ENCODE measurements at places on chromosomes 13 and 19. TPM values are rescaled to one million over a fixed set of nuclear protein-coding genes. Genes with fewer than 3 reads are reported as not detected.

The HRC gene
- 2.5 TPM for total RNA-seq

The ZNF550 gene
- total RNA-seq, result 8.9 TPM

The ZNF154 gene
- 2.3 TPM for total RNA-seq

The DNAAF3 gene
- total RNA-seq, result not detected

The KLF12 gene
- 29.5 TPM for total RNA-seq

The ODAD3 gene
- total RNA-seq, result 0.49 TPM

The FFAR3 gene
- total RNA-seq, result 0.39 TPM

The URAD gene
- not detected for total RNA-seq

The PEAK3 gene
- 0.93 TPM for total RNA-seq

The FCER2 gene
- 0.36 TPM for total RNA-seq

The GIPR gene
- total RNA-seq, result 0.45 TPM

The NCLN gene
- 26.1 TPM for total RNA-seq

The SPTBN4 gene
- 3.6 TPM for total RNA-seq

The MCEMP1 gene
- 0.63 TPM for total RNA-seq

The CD33 gene
- total RNA-seq, result 15.0 TPM

The GAPDHS gene
- not detected for total RNA-seq

The APC2 gene
- total RNA-seq, result 0.42 TPM

The KASH5 gene
- not detected for total RNA-seq

The KLK14 gene
- total RNA-seq, result 0.71 TPM

The TLE6 gene
- total RNA-seq, result 3.5 TPM

The RFPL4AL1 gene
- total RNA-seq, result not detected

The CRX gene
- total RNA-seq, result not detected

The TEX26 gene
- total RNA-seq, result 0.24 TPM

The RNF113B gene
- total RNA-seq, result not detected

The GPR12 gene
- not detected for total RNA-seq

The FREM2 gene
- 0.16 TPM for total RNA-seq

The PLIN5 gene
- 3.8 TPM for total RNA-seq

The SLC6A16 gene
- total RNA-seq, result 4.6 TPM

The PIBF1 gene
- total RNA-seq, result 29.4 TPM

The HSH2D gene
- 1.4 TPM for total RNA-seq

The SGCG gene
- 3.6 TPM for total RNA-seq

The C13orf42 gene
- not detected for total RNA-seq

The SYT3 gene
- 0.55 TPM for total RNA-seq

The NECTIN2 gene
- total RNA-seq, result 97.8 TPM

The MEGF8 gene
- total RNA-seq, result 26.4 TPM
